ENCODE measurements at places on chromosomes 16 and 17.

DNA sequence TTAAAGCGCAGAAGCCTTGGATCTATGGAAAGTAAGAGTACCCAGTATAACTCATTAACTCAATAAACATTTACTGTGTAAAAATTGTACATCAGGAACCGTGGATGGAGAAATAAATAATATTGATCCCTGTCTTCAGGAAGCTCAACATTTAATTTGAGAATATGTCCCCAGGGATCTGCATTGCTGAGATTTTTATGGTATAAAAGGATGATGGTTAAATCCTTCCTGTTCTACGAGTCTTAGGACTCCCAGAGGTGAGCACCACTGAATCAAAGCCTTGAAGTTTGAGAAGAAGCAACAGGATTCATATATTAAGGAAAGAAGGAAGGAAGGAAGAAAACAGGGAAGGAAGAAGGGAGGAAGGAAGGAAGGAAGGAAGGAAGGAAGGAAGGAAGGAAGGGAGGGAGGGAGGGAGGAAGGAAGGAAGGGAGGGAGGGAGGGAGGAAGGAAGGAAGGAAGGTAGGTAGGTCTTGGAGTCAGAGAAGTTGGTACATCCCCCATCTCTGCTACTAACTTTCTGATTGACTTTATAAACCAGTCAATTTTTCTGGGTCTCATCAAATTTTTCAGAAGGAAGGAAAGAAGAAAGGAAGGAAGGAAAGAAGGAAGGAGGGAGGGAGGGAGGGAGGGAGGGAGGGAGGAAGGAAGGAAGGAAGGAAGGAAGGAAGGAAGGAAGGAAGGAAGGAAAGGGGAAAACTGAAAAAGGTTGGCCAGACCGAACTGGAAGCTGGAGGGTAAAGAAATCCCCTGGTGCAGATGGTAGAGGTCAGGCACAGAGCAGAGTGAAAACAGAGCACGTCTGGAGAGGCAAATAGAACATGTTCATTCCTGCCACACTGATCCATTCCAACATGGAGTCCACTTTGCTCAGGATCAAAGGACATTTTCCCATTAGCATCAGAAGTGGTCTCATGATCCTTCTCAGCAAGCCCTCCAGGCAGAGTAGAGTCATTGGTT lies 422.2 kb upstream of the CDH11 start:
- no peak for DNase-seq

DNA sequence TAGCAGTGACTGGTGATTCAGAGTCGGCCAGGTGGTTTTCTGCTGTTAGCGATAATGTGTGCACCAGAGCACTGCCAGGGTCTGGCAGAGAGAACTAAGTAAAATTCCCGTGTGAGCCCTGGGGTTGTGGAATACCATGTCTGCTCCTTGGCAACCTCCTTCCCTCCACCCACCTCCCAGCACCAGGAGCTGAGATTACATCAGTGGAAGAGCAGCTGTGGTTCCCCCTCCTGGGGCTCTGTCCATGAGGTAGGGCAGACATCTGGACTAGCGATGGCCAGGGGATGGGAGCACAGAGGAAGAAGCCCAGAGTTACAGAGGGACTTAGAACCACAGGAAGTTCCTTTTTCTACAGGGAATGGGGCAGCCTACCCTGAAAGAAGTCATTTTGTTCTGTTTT lies 15.8 kb downstream of the CLEC10A start:
- no peak for DNase-seq

DNA sequence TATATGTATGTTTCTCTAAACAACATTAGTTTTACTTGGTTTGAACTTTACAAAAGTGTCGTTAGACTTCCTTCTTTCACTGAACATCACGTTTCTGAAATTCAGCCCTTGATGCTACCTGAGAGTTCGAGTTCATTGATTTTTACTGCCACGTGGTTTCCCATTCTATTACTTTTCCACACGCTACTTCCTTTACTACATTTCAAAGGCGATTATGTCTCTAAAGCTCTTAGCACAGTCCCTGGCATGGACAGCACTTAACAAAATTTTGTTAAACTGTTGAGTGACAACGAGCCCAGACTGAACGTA lies 15.9 kb upstream of the ARHGAP17 start:
- no peak for DNase-seq

GRCh38 chr17:63222655-63223054 lies 223.5 kb downstream of the CYB561 start:
- no peak for DNase-seq
